Foreskin melanocyte (primary cell): ENCODE measurements at places on chromosomes 1 and 21.
A peak's percentile ranks its signal among the peaks of the same experiment; 100 is the strongest.

- peak; percentile 44 for DNase-seq
Observed at GRCh38 chr1:43822040-43822690, 111.4 kb upstream of the ARTN start.

- DNase-seq, result no peak
Observed at GRCh38 chr1:46652321-46653100, 15.7 kb downstream of the ATPAF1 start.

- peak; percentile 91 for DNase-seq
Observed at GRCh38 chr1:221715321-221716169, 26.3 kb downstream of the DUSP10 start.

DNA sequence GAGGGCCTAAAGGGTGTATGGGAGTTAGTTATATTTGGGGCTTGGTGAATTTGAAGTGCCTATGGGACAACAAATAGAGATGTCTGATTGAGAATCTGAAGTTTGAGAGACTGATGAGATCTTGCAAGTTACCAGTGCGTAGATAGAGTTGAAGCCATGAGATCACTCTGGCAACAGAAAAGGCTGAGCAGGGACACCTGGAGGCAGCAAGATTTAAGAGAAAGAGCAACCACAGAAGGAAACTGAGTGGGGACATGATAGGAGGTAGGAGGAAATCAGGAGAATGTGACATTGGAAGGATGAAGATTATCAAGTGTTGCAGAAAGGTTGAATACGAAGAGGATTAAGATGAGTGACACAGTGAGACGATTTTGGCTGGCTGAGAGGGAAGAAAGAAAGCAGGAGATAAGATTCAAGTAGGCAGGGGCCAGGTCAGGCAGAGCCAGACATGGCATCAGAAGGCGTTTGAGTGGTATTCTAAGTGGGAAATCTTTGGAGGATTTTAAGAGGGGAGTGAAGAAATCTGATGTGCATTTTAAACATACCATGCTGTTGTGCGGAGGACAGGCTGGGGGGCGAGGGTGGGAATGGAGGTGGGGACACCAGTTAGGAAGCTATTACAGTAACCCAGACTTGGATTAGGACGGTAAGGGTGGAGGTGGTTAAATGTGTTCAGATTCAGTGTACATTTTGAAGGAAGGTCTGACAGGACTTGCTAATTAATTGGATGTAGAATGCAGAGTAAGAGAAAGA lies 3.0 kb upstream of the MPL start:
- DNase-seq, result no peak

DNA sequence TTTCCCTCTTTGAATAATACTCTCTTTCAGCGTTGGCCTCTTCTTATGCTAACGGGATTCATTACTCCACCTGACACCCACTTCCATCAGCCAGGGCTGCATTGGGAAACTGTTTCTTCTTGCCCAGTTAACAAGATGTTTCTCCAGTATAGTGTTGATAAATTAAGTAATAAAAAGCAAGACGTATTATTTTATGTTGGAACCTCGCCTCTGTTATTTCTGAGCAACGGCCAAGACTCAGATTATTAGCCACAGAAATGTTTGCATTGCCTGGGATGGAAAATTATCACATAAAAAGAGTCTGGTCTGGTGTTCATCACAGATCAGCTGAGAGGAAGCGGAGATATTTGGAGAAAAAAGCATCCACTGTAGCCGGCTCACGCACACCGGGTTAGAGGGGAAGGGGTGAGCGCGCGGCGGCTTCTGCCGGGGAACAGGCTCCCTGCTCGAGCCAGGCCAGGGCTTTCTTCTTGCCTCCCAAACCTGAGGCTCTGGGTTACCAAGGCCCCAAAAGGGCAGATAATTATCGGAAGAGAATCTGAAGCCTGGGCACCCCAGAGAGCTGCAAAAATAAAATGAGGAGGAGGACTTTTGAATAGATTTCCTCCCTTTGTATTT lies 189.5 kb downstream of the PRDM16 start:
- no peak for DNase-seq

- DNase-seq, result no peak
Observed at GRCh38 chr1:226674892-226675714, 64.0 kb downstream of the ITPKB start.

DNA sequence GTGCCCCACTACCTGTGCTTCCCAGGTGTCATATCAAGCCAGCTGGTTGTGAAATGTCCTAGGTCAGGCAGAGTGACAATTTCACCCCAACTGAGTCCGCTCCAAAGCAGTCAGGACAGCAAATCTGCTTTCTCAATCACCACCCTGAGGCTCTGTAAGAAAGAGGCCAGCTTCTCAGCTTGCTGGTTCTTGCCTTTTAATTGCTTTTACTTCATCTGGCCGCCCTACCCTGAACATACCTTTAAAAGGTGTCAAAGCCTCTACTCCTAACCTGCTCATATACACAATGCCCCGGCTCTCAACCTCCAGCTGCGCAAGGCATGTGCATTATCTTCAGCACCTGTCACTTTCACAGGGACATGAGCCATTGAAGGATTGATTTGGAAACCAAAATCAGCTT lies 581.6 kb downstream of the NPHP4 start:
- DNase-seq, result no peak

- DNase-seq, result no peak
Observed at GRCh38 chr1:52032124-52032784, 1.4 kb downstream of the KTI12 start.

GRCh38 chr1:244111027-244111426 lies 59.9 kb downstream of the ZBTB18 start:
- DNase-seq, result no peak

DNA sequence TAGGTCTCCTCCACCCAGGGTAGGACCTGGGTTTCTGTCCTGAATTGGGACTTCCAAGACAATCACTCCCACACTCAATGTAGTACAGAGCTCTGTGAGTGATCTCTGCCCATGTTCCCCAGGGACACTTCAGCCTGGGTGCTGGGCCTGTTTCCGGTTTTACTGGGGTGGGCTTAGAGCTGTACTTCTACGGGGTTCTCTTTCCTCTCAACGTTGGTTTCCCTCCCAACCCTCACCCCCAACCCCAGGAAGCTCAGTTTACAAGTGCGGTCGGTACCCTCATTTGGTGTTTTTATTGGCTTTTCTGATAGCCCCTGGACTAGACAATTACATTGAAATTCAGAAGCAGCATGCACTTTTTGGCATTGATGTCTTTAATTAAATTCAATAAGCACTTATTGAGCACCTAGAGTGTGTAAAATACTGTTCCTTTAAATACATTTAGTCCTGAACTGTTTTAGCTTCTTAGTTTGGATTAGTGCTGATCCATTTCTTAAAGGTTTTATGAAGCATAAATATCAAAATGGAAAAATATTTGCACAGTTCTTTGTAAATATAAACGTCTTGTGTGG lies 542 bp upstream of the XPR1 start:
- DNase-seq, result no peak

DNA sequence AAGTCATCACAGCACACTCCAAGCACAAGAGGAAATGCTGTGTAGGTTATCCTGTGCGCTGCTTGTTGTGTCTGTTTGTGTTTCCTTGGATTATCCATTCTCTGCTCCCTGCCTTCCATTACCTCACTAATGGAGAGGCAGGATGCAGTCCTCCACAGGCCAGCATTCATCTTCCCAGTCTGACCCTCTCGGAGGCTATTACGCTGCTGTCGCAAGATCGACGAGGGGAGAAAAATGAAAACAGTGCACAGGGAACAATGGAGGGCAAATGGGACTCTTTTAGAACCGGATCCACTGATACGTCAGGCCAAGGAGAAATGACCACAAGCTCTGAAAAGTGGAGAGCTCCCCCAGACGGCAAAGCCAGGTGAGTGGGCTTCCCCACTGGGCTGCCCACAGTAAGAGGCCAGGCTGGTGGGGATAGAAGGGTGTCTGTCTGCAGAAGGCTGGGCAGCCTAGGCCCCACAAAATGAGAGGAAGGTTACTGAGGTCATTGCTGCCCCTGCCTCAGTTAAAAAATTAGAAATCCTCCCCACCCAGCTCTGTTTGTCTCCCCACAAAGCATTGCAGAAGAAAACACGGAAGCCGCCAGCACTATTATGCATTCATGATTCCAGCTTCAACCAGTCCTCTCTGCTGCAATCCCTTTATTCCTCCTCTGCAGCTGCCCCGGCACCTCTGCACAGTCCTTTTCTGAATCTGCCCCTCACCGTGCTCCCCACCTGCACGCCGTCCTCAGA lies 21.7 kb downstream of the LRRN2 start:
- no peak for DNase-seq

DNA sequence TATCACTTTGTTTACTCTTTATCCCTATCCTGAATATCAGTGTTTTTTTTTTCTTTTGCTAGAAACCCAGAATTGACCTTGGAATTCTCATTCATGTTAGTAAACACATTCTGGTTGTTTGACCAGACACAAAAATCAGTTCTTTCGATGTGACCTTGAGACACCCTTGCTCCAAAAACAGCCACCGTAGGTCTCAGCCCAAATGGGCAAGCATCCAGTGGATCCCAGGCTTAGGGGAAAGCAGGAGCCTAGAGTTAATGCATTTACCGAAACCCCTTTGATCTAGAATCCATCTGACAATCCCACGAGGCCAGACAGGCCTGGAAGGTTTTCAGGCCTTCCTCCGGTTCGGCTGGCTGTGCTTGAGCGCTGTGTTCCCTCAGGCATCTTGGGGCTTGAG lies 47.6 kb downstream of the IRF2BP2 start:
- no peak for DNase-seq

- no peak for DNase-seq
Observed at GRCh38 chr1:152448095-152448494, 34.0 kb upstream of the CRNN start.

DNA sequence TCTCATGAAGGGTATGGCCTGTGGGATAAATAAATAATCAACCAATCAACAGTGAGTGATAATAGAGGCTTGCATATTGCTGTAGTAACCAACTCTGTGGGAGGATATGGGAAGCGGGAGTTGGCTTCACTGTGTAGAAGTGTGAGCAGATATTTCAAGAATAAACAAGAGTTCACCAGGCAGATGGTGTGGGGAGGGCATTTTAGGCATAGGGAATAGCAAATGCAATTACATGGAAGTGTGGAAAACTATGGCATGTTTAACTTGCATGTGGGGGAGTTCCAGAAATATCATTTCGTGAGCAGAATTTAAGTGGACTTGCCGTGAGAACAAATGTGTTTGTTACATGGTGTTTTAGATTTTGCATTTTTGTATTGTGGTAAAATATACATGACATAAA lies 95.2 kb downstream of the SPATA46 start:
- no peak for DNase-seq

DNA sequence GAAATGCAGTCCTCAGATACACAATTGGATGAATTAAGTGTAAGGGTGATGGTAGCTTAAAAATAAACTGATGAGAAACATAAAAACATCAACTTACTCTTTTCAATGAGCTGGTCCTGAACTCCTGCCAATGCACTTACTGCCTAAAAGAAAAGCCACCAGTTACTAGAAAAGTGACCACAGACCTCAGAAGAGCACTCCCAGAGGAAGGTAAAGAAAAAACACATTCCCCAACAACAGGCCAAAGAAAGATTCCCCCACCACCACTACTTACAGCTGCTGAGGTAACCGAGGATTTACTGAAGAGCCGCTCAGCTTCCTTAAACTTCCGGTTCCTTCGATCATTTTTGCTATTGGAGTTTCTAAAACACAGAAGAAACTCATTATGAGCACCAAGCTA lies 5.4 kb downstream of the MEAF6 start:
- no peak for DNase-seq

- no peak for DNase-seq
Observed at GRCh38 chr1:28343405-28343804, 14.6 kb downstream of the MED18 start.

- DNase-seq, result no peak
Observed at GRCh38 chr1:43990271-43991199, 864 bp upstream of the CCDC24 start.

- no peak for DNase-seq
Observed at GRCh38 chr1:66517959-66518358, 16.0 kb upstream of the SGIP1 start.

DNA sequence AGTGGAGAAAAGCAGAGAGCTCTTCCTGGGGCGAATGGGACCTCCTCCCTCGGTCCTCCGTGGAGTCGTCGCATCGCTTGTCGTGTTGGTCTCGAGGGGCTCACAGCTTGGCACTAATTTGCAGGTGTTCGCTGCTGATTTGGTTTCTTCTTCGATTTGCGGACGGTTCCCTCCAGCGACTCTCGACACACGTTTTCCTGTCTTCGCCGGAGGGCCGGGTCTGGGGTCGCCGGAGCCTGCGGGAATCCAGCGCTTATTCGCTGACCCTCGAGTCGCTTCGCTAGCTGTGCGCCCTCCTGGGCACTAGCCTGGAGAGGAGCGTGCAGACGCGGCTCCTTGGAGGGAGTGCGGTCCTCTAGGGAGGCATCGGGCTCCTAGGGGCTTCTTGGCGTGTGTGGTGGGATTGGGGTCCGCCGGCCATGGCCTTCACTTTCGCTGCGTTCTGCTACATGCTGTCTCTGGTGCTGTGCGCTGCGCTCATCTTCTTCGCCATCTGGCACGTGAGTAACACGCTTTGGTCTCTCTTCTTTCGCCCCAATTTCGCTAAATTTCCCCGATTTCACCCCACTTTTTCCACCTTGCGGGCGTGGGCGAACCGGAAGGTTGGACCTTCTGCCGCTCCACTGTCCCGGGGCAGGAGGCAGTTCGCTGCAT lies 766 bp downstream of the CNIH3 start:
- no peak for DNase-seq

DNA sequence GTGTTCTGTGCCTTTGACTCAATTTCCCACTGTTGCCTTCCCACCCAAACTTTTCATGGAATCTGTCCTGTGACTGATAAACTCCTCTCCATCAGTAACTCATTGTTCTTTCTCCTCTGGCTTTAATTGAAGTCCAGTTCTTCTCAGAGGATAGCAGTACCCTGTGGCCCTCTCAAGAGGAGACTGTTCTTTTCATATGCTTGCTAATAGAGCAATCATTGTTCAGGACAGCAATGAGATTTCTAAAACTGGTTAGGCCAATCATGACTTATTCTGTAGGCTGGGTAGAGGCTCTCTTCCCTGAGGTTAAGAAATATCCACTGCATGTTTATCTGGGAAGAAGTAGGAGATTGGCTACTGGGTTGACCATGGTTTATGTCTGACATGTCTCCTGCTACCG lies 98.8 kb downstream of the CHD1L start:
- DNase-seq, result peak; percentile 79

DNA sequence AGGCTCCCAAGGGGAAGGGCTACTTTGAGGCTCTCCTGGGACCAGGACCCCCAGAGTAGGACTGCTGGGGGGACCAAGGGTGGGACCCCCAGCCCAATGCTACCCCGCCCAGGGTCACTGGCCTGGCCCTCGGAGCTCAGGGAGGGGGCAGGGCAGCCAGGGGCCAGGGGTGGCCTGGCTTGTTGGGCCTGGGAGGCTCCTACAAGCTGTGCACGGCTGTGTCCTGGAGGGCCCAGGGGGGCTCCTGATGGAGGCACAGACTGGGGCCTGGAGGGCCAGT lies 2.2 kb downstream of the HES4 start:
- DNase-seq, result no peak

- DNase-seq, result peak; percentile 55
Observed at GRCh38 chr1:108897865-108898720, 21.3 kb downstream of the GPSM2 start.
